ENCODE measurements at places on chromosomes 16 and 17.

GRCh38 chr16:49776085-49776595 lies 79.8 kb downstream of the ZNF423 start:
- no peak for DNase-seq

DNA sequence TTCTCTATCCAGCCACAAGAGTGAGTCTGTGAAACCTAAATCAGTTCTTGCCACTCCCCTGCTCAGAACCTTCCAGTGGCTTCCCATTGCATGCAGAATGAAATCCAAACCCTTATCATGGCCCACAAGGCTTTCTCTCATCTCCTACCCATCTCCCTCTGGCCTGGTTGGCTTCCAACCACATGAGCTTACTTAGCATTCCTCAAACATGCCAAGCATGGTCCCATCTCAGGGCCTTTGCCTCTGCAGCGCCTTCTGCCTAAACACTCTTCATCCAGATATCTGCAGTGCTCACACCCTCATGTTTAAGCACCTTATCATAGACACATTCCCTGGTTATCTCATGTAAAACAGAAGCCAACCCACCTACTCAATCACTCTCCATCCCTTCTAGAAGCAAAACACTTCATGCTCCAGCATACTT lies 15.5 kb downstream of the TK2 start:
- DNase-seq, result no peak

DNA sequence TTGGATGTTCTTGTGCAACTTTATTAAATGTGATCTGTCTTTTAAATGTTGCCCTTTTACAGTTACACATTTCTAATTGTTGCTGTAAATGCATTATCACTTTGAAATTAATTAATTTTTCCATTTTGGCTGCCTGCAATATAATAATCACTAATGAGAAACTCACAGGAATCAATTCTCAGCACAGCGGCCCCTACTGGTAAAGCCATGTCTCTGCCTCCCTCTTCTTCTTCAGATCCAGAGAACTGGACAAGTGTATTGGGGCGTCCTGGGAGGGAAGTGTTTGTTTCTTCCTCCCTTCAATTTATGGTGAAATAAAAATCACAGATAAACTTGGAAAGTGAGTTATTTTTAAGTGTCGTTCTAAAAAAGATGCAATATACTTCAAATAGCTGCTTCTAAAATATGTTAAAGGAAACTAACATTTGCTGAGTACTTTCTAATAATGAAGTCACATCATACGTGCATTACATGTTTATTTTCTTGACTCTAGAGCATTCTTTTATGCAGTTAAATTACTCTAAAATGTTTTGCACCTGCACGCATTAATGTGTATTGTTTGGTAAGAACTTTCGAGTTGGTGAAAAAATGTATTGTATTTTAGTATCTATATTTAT lies 338.0 kb downstream of the WWOX start:
- no peak for DNase-seq

- no peak for DNase-seq
Observed at GRCh38 chr17:64780096-64781013, 118.2 kb upstream of the SMURF2 start.

- no peak for DNase-seq
Observed at GRCh38 chr16:83785455-83785854, 22.3 kb upstream of the HSBP1 start.

DNA sequence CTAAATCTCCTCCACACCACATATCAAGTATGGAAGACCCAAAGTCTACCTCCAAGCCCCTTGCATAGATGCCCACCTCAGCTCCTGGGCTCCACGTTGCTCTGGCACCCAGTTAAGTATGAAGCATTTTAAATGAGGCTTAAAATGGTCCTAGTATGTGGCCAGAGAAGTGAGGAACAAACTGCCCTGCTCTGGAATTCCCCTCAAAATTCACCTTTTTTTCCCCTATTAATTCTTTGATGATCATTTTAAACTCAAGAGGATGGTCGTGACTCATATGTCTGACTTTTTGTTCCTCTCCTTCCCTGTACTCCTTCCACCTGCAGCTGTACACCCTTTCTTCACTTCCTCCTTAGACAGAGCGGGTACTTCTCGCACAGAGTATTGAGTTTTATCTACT lies 234.5 kb upstream of the MYOCD start:
- DNase-seq, result no peak

- no peak for DNase-seq
Observed at GRCh38 chr17:1123393-1123831, 56.4 kb downstream of the ABR start.

GRCh38 chr16:86120201-86121192 lies 221.5 kb downstream of the IRF8 start:
- no peak for DNase-seq

DNA sequence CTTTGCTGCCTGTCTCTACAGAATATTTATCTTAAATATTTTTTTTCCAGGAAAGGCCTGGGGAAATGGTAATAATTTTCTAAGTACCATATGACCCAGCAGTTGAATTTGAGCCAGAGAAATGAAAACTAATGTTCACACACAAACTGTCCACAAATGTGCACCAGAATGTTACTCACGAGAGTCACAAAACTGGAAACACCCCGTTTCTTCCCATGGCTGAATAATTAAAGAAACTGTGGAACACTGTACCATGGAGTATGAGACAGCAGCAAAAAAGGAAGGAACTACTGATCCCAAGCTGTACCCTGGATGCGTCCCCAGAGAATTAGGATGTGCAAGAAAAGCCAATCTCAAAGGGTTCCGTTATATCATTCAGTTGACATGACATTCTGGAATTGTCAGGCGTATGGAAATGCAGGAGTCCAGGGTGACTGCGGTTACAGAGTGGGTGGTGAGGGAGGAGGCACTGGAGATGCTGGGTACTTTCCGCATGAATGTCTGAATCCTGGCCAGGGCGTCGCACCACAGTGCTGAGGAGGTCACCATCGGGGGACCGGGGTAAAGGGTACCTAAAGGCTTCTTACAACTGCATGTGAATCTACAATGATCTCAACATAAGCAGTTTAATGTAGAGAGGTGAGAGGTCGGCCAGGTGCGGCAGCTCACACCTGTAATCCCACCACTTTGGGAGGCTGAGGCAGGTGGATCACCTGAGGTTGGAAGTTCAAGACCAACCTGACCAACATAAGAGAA lies 34.5 kb downstream of the USP22 start:
- DNase-seq, result no peak

DNA sequence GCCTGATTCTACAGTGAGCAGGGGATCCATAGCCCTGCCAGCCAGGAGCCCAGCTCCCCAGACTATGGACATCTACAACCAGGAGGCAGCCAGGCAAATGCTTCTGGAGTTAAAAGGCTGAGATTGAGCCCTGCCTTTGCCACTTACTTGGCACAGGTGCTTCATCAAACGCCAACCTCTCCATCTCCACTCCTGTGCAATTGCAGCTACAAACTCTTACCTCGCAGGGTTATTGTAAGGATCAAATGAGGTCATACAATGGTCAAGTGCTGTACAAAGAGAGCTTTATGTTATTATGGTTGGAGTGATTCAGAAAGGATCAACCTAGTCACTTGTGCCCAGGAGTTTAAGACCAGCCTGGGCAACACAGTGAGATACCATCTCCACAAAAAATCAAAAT lies 9.8 kb upstream of the MYO18A start:
- no peak for DNase-seq

DNA sequence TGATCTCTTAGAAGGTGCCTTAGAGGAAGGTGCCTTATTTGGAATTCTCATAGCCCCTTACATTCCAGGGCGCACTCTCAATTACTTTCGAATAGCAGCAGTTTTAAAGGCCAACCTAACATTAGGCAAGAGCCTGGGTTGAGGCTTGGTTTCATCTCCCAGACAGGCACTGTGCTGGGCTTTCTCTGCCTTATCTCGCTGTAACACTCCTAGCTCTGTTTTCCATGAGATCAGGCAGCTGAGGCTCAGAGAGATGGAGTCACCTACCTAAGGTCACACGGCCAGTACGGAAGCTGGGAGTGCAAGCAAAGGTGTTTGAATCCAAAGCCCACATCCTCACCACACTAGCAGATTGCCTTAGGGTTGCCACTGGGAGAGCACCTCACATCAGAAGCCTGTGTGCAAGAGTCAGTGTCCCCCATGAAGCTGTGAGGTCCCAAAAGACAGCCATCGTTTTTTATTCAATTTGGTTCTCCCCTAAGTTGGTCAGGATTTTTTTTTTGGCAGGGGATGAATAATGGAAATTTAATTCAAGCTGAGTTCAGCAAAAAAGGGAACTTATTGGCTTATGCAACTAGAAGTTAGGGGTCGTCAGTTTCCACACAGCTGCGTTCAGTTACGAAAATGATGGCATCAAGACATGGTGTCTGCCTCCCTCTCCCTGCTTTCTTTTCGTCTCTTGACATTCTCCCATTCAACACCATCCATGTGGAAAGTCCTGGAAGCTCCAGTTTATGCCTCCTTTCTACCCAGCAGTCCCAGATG lies 206.4 kb downstream of the KATNIP start:
- no peak for DNase-seq

DNA sequence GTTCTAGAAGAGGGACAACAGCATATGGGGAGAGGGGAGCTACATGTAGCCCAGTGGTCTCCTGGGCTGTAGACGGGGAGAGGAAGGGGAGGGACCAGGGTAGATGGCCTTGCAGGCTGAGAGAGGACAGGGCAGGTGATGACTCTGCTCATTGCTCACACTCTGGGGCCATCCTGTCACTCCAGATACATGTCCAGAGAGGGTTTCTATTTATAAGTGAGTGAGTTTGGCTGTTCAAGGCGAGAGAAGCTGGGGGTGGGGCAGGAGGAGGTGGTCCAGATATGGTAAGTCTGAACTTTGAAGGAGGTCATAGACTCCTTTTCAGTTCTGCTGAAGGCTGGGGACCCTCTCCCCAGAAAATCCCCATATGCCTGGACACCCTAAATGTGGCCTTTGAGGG lies 22.2 kb downstream of the CACNA1G start:
- DNase-seq, result no peak

- peak; percentile 9 for DNase-seq
Observed at GRCh38 chr16:23874613-23875294, 39.0 kb downstream of the PRKCB start.

DNA sequence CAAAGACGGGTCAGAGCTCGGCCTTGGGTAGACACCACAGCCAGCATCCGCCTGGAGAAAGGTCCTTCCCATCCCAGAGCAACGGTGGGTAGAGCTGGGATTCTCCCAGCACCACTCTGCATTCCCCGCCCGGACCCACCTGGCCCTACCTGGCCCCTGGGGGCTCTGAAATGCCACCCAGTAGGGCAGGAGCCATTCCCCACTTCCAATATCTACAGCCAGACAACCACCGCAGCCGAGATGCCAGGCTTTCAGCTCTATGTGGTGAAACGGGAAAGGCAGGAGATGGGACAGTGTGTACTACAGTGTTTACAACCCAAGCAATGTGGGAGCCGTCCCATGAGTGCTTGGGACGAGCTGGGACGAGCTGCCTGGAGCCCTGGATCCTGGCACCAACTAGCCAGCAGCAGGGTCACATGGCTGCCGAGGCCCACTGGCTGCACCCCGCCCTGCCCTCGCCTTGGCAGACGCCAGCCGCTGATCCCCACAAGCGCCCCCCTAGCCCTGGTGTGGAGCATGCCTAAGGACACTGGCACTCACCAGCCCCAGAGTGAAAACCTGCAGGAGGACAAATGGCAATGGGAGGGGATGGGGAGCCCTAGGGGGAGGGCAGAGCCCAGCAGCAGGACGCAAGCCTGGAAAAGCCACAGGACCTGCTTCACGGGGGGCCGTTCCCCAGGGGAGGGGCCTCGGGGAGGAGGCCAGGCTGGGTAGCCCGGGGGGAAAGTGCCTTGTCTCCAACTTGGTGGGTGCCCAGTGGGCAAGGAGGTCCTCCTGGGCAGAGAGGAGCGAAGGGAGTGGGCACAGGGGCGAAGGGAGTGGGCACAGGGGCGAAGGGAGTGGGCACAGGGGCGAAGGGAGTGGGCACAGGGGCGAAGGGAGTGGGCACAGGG lies 13.5 kb downstream of the TMC6 start:
- DNase-seq, result peak; percentile 79

- DNase-seq, result no peak
Observed at GRCh38 chr16:53912155-53912554, 208.2 kb downstream of the FTO start.

GRCh38 chr17:37476431-37477120 lies 13.1 kb upstream of the DUSP14 start:
- DNase-seq, result no peak

- no peak for DNase-seq
Observed at GRCh38 chr16:2756288-2757015, 4.0 kb downstream of the SRRM2 start.

GRCh38 chr17:64920026-64920418 lies 744 bp upstream of the LRRC37A3 start:
- no peak for DNase-seq

- DNase-seq, result no peak
Observed at GRCh38 chr17:52035336-52035915, 123.1 kb downstream of the CA10 start.

DNA sequence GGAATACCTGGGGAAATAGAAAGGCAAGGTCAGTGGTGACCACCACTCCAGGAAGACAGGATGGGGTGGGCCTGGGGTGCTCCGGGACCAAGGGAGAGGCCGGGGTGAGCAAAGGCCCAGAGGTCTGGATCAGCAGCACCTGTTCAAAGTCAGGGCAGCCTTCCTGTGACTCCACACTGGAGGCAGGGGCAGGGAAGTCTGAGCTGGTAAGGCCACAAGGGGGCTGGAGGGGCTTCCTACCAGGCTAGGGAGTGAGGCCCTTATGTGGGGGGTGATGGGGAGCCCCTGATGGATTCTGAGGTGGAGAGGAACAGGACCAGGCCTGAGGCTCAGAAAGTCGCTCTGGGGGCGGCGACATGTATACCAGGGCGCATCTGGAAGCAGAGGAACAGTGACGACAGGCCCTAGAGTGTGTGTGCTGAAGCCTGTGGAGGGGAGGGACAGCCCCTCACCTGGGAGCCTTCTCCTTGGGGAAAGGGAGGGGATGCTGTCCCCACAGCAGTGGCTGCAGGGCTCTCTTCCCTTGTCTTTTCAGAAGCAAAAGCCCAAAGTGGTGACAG lies 3.7 kb downstream of the C16orf78 start:
- no peak for DNase-seq

DNA sequence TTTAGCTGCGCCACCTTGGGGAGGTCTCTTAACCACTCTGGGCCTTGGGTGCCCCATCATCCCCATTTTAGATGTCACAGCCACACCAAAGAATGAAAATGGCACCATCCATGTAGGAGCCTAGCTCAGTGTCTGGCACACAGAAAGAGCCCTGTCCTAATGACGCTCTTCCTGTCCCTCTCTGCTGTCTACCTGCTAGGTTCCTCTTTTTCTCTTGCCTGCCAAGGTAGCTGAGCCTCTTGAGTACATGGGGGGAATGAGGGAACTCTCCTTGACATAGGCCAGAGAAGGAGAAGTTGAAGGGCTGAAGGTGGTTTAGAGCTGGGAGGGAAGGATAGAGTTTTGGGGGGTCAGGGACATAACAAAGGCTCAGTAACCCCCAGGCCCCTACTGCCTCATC lies 1.8 kb downstream of the RUNDC3A start:
- DNase-seq, result no peak

All from retinal pigment epithelial cell (primary cell).